PC-3 (cell line): ENCODE measurements at places on chromosomes 12 and 14. TPM values are rescaled to one million over a fixed set of nuclear protein-coding genes. Genes with fewer than 3 reads are reported as not detected.

GRCh38 chr14:103189481-103190470 lies 66.5 kb downstream of the TNFAIP2 start:
- DNase-seq, result no peak

GRCh38 chr12:104242546-104243206 lies 27.1 kb downstream of the TXNRD1 start:
- no peak for DNase-seq

GRCh38 chr12:127381043-127381668 lies 885.8 kb upstream of the TMEM132C start:
- peak; percentile 85 for DNase-seq

DNA sequence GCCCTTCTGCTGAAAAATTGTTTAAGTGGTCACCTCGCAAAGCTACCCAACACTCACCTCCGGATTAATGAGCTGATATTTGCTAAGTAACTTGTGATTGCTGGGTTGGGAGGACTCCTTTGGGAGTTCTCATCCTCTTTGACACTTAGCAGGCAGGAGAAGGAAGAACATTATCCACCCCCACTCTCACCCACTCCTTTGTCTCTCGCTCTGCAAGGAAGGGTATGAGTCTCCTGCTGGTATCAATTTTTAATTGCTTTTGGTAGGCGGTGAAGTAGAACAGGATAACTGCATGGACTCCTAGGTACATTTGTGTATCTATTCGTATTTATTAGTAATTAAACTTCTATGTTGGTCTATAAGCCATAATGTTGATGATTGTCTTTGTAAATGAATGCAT lies 6.9 kb upstream of the ABHD12B start:
- no peak for DNase-seq

The FLVCR2 gene
- total RNA-seq, result 1.8 and 3.9 TPM in 2 replicates

DNA sequence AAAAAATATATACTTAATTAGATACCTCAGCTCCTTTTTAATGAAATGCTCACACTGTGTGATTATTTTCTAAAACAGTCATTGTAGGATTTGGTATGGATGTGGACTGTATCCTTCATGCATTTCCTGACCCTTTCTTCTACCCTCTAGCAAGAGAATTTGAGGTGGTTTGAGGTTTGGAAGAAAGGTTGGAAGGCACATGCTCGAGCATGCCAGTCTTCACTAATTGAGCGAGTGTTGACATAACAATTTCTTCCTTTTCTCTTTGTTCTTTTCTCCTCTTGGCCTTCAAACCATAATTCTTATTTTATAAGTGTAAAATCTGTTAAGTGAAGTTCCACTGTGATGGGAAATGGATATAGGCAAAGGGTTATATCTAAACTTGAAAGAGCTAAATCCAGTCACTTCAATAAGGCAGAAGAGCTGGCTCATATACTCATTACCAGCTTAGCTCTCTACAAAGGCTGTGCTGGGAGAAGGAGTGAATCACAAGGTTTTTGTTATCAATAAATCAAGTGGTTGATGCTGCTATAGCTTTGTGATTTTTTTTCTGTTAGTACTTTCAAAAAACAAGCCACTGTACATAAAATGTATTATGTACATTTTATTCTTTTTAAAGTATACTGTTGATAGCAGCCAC lies 16.2 kb upstream of the PTHLH start:
- no peak for DNase-seq

DNA sequence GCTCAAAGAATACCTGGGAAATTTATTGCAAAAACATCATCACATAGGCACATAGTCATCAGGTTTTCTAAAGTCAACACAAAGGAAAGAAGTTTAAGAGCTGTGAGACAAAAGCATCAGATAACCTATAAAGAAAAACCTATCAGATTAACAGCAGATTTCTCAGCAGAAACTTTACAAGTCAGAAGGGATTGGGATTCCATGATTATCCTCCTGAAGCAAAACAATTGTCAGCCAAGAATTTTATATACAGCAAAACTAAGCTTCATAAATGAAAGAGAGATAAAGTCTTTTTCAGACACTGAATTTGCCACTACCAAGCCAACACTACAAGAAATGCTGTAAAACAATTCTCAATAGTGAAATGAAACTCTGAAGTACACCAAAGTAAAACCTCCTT lies 28.8 kb upstream of the LGR5 start:
- no peak for DNase-seq

GRCh38 chr12:22935501-22935900 lies 310.5 kb downstream of the ETNK1 start:
- no peak for DNase-seq

GRCh38 chr12:131990066-131990979 lies 40.6 kb downstream of the EP400 start:
- no peak for DNase-seq

The STAC3 gene
- total RNA-seq, result 1.4 and 1.8 TPM in 2 replicates

GRCh38 chr12:56529656-56530055 lies 8.0 kb downstream of the RBMS2 start:
- DNase-seq, result no peak

The PTPN21 gene
- total RNA-seq, result 6.3 TPM in 2 replicates

DNA sequence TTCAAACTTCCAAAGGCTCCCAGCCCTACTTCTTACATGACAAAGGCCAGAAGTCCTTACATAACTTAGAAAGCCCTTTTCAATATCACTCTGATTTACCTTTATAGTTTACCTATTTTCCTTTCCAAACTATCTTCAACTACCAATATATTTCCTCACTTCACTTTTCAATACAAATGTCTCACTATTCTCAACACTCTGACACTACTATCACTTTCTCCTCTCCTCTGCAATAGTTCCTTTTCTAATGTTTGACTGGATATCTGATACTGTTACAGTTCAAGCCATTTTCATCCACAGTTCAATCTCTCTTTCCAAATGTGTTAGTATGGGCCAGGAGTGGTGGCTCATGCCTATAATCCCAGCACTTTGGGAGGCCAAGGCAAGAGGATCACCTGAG lies 3.3 kb downstream of the SARNP start:
- no peak for DNase-seq

The LRCOL1 gene
- not detected in 2 replicates for total RNA-seq

The MYF6 gene
- total RNA-seq, result not detected in 2 replicates

- no peak for DNase-seq
Observed at GRCh38 chr12:12919666-12920435, 28.5 kb downstream of the GPRC5A start.

- DNase-seq, result peak; percentile 83
Observed at GRCh38 chr12:78697817-78698415, 166.7 kb upstream of the SYT1 start.

DNA sequence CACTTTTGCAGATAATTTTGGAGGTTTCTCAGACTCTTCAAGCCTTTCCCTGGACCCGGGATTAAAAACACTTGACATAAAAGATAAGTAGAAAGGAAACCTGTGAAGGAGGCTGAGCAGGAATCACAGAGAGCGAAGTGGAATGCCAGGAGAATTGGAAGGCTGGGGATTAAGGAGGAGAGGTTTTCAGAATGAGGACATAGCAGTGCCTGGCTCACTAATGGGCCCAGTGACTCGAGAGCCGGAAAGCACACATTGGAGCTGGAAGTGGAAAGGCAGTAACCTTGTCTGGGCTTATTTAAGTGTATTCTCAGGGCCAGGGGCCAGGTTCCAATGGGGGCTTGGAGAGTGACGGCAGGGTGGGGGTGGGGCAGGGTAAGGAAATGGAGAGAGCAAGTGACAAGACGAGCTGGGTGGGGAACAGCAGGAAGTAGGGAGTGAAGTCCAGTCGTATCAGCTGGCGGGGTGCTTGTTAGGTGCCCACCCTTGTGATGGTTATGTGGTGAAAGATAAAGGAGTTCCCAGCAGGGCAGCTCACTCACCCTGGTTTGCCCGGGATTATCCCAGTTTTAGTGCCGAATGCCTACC lies 13.1 kb downstream of the EVL start:
- no peak for DNase-seq

- DNase-seq, result peak; percentile 94
Observed at GRCh38 chr12:106417926-106418910, 60.7 kb downstream of the POLR3B start.

The DPY19L2 gene
- 0.33 and 0.98 TPM in 2 replicates for total RNA-seq
